Cortex of kidney (tissue), 1 donor: ENCODE measurements at places on chromosomes 6 and 20.

GRCh38 chr6:128822271-128822670 lies 60.7 kb upstream of the LAMA2 start:
- DNase-seq, result no peak

- DNase-seq, result no peak
Observed at GRCh38 chr6:80566361-80566760, 459.9 kb downstream of the BCKDHB start.

GRCh38 chr6:125955973-125956372 lies 597 bp upstream of the HINT3 start:
- DNase-seq, result no peak

GRCh38 chr6:79861023-79861422 lies 86.3 kb downstream of the ELOVL4 start:
- no peak for DNase-seq

- DNase-seq, result no peak
Observed at GRCh38 chr20:14960831-14961230, 623.4 kb upstream of the FLRT3 start.

GRCh38 chr6:116409756-116410155 lies 39.0 kb downstream of the DSE start:
- no peak for DNase-seq

GRCh38 chr6:160178271-160178670 lies 56.7 kb downstream of the SLC22A1 start:
- DNase-seq, result no peak

GRCh38 chr6:106551155-106551554 lies 78.1 kb downstream of the RTN4IP1 start:
- DNase-seq, result no peak

DNA sequence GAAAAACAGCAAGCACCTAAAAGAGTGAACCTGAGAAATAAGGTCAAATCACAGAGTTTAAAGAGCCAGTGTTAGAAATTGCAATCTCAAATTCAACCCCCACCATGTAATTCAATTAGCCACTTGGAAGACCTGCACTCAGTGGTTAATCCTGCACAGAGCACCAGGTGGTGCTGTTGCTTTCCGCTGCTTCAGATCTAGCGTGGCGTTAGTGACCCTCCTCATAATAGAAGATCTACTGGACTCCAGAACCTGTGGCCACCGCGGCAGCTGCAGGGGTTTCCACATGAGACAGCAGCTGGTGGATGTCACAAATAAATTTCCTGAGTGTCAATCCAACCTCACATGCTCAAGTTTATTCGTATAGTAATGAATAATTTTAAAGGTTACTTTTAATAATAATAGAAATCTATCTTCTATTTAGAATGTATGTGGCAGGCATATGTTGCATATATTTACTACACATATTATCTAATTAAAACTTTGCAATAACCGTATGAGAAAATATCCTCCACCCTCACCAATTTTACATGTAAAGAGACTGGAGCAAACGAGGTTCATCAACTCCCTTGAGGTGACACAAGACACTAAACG lies 84.4 kb downstream of the SYNE1 start:
- DNase-seq, result no peak

DNA sequence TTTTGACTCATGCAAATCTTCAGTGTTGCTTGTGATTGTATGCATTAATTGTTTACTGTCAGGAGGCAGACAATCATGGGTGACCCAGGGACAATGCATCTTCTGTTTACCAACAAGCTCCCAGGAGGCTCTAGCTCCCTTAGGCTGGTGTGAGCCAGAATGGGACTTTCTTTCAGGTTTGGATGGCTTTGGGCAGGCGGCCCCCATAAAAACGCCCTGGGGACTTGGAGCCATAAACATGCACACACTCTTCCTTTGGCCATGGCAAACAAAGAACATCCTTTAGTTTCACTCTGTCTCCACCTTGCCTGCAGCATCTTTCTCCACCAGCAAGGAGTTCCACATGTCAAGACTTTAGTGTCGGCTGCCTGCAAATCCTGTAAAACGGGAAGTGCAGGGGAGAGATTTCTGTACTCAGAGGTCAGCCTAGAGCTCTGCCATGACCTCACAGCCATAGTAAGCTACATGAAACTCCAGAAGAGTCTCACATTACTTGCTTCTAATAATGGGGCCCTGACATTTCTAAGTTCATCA lies 127.6 kb downstream of the MAP3K7 start:
- DNase-seq, result no peak

DNA sequence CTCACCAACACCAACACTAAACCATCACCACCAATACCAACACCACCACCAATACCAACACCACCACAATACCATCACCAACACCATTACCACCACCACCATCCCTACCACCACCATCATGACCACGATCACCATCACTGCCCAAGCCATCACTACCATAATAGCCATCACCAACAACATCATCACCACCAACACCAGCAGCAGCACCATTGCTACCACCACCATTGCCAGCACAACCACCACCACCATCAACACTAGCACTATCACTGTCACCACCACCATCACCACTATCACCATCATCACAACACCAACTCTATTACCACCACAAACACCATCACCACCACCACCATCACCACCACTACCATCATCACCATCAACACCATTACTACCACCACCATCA lies 53.0 kb downstream of the TMEM242 start:
- DNase-seq, result no peak

GRCh38 chr20:38115205-38115604 lies 49.9 kb downstream of the TGM2 start:
- DNase-seq, result no peak

DNA sequence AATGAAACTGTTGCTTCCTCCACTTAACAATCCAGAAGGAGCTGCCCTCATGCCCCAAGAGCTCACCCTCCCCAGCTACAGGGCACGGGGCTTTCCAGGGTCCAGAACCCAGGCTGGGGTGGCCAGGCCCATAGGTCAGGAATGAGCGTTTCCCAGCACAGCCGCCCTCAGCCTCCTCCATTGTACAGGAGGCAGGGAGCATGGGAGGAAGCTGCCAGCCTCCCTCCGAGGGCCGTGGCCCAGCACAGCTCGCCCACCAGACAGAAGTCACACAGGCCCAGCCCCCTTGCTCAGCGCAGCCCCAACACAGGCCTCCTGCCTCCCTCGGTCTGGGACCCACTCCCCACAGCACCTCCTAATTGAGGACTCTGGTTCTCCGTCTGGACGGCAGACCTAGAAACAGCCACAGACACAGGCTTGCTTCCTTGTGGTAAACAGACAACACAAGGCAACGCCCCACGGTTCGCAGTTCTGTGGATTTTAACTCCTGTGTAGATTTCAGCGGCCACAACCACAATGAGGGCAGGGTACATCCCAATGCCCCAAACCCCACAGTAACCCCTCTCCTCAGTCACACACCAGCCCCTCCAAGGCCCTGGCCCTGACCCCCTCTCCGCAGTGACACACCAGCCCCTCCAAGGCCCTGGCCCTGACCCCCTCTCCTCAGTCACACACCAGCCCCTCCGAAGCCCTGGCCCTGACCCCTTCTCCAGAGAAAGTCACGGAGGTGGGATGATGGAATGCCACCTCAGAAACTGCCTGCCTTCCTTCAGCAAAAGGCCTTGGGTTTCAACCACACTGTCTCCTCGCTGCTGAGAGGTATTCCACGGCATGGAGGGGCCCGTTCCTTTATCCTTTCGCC lies 173.5 kb downstream of the DLL1 start:
- no peak for DNase-seq

DNA sequence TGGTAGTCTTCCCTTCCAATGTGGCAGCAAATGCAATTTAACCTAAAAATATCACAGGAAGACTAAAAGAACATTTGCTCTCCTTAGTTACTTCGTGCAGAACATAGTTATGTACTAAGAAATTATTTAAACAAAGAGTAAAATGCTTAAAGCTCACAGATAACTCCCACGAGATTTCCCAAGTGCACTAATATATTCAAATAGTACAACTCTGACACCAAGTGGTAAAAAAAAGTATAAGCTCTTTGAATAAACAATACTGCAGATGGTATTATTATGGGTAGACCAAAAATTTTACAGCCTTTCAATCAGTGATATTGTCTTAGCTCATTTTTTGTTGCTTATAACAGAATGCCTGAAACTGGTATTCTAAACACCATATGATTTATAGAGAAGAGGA lies 52.8 kb upstream of the FILIP1 start:
- no peak for DNase-seq

GRCh38 chr6:129749749-129750120 lies 39.8 kb upstream of the ARHGAP18 start:
- DNase-seq, result no peak

- DNase-seq, result no peak
Observed at GRCh38 chr20:37114012-37114411, 18.2 kb upstream of the RBL1 start.

GRCh38 chr6:136822046-136822375 lies 381 bp upstream of the PEX7 start:
- DNase-seq, result no peak

- no peak for DNase-seq
Observed at GRCh38 chr6:125807293-125807692, 16.5 kb downstream of the NCOA7 start.

- DNase-seq, result no peak
Observed at GRCh38 chr6:11586117-11586516, 48.6 kb downstream of the TMEM170B start.

- no peak for DNase-seq
Observed at GRCh38 chr20:45779011-45779915, 12.4 kb downstream of the WFDC3 start.

DNA sequence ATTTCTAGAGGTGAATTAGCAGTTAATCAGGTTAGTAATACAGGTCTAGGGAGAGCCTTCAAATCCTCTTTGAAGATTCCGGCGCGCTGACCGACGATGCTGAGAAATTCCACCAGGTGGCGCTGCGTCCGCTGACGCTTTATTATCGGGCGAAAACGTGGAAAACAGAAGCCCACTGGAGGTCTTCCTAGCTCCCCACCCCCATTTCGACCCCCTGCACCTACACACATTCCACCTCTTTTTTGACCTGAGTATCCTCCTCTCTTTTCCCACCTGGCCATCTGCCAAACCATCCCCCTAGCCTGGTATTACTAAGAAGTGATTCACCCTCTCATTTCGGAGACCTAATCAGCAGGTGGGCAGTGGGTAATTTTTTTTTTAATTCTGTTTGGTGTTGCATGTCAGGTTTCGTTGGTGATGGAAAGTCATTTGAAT lies 65.4 kb upstream of the RIN2 start:
- no peak for DNase-seq

- DNase-seq, result no peak
Observed at GRCh38 chr6:17354700-17355403, 38.5 kb upstream of the CAP2 start.

GRCh38 chr6:33679761-33680160 lies 31.7 kb downstream of the UQCC2 start:
- no peak for DNase-seq

DNA sequence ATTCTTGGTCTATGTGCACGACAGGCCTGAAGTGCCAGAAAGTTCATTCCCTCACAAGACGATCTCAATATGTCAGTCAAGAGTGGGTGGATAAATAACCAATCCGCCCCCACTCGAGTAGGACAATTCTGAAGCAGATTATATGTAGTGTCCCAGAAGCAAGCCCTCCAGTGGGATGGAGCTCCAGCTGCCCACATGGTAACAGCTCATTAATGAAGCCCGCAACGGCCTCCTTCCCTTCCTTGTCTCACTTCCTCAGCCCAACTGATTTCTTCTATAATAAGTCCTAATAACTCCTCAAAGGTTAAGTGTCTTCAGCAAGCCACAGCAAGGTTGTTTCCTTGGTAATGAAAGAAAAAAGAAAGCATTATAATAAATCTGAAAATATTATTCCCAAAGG lies 82.1 kb upstream of the F13A1 start:
- DNase-seq, result no peak

- DNase-seq, result no peak
Observed at GRCh38 chr6:47133230-47134000, 91.3 kb upstream of the ADGRF1 start.

- no peak for DNase-seq
Observed at GRCh38 chr6:10399451-10399850, 15.4 kb downstream of the TFAP2A start.

GRCh38 chr20:19817017-19817416 lies 59.0 kb downstream of the RIN2 start:
- DNase-seq, result no peak

- no peak for DNase-seq
Observed at GRCh38 chr6:41929924-41930323, 8.6 kb downstream of the BYSL start.

- DNase-seq, result no peak
Observed at GRCh38 chr6:150275489-150275888, 93.3 kb upstream of the IYD start.

DNA sequence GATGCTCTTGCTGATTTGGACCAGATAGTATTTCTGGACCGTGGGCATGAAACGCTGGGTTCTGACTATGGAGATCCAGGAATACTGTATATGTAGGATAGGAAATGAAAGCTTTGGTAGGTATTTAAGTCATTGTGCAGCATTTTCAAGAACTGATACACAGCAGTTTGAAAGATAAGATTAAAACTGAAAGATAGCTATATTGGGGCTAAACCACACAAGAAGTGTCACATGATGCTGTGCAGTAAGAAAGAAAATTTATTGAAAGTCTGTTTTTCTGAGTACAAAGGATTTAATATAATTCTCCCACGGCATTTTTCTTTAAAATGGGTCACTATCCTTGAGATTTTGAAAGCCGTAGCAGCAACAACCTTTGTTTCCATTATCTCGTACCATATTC lies 305 bp downstream of the IL17A start:
- no peak for DNase-seq

DNA sequence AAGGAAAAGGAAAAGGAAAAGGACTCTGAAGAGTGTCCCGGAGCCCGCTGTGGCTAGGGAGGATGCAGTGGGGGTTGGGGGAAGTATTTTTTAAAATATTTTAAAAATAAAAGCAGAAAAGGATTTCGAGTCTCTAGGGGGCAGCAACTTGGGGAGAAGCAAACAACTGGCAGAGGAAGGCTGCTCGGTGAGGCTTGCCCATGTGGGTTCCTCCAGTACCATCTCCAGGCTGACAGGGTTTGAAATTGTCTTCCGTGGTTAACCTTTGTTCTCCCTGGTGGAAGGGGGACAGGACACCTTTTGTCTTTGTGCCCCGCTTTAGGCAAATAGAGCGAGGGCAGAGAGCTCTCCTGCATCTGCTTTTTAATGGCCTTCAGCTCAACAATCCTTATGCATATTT lies 60.4 kb upstream of the SNX9 start:
- DNase-seq, result no peak

GRCh38 chr6:117354671-117355070 lies 71.1 kb downstream of the ROS1 start:
- DNase-seq, result no peak

GRCh38 chr6:139979021-139979725 lies 604.7 kb upstream of the CITED2 start:
- no peak for DNase-seq
